ENCODE measurements at places on chromosomes 2 and 18.
A peak's percentile ranks its signal among the peaks of the same experiment; 100 is the strongest.

DNA sequence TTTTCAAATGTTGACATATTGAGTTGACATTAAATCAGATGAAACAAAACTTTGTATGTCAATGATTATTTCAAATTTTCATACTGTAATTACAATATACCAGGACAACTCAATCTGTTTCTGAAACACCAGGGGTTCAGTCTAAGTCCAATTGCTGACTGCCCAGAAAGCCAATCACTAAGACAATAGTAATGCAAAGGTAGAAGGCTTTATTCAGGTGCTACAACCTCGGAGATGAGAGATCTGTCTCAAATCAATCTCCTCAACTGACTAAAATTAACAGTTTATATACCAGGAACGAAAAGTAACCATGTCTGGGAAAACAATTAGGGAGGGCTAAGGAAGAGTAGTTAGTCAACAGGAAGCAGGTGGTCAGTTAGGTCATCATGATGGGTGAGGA, 1400.4 kb downstream of the SUCLG1 start:
- DNase-seq = no peak

DNA sequence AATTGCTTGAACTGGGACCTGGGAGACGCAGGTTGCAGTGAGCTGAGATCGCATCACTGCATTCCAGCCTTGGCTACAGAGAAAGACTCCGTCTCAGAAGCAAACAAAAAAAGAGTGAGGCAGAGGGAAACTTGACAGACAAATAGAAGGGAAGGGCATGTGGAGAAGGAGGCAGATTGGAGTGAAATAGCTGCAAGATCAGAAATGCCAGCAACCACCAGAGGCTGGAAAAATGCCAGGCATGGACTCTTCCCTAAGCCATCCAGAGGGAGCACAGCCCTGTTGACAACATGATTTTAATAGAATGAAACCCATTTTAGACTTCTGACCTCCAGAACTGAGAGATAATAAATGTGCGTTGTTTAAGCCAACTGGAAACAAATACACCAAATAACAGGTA, 447.2 kb upstream of the SPHKAP start:
- DNase-seq = no peak

- no peak for DNase-seq
These were observed 1.1 kb downstream of the NPC1 start for GRCh38 chr18:23585007-23585871.

DNA sequence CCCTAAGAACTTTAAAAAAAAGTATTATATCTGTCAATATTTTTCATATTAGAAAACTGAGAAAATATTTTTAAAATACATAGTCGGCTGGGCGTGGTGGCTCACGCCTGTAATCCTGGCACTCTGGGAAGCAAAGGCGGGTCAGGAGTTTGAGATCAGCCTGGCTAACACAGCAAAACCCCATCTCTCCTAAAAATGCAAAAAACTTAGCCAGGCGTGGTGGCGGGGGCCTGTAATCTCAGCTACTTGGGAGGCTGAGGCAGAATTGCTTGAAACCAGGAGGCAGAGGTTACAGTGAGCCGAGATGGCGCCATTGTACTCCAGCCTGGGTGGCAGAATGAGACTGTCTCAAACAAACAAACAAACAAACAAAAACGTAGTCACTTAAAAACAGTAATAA, 5.1 kb upstream of the KCMF1 start:
- DNase-seq = no peak

GRCh38 chr2:151306621-151307020, 17.2 kb upstream of the NMI start:
- peak; percentile 79 for DNase-seq

- no peak for DNase-seq
These were observed 1.1 kb downstream of the MAP2 start for GRCh38 chr2:209424781-209425470.

DNA sequence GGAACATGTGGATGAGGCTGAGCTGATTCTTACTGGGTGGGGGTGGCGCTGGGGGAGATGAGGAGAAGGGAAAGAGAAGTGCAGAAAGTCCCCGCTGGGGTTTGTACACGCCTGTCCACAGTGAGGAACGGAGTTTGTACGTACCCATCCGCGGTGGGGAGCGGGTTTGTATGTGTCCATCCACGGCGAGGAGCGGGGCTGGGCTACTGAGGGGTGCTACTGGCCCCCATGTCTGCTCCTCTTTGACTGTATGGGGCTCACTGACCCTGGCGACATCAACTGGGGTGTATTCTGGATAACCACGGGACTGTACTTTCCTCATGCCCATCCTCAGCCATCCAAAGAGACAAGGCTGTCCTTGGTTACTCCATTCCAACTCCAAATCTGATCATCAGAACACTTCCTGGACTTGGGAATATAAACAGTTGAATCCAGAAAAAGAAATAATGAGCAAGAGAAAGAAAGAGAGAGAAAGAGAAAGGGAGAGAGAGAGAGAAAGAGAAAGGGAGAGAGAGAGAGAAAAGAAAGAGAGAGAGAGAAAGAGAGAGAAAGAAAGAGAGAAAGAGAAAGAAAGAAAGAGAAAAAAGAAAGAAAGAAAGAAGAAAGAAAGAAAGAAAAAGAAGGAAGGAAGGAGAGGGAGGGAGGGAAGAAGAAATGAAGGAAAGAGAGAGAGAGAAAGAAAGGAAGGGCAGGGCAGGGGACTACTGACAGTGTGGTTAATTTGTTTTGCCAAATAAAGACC, 21.0 kb downstream of the MAL start:
- no peak for DNase-seq
